Glutamatergic neuron (in vitro differentiated cells): ENCODE measurements at places on chromosomes 13 and 19. TPM values are rescaled to one million over a fixed set of nuclear protein-coding genes. Genes with fewer than 3 reads are reported as not detected.

PSG11 gene
- total RNA-seq, result not detected

- H3K4me3 ChIP-seq, result no peak overlapping the region
- peaks cover 24% of the 10 kb centered on the region for H3K4me1 ChIP-seq
- DNase-seq, result no peak
- H3K27me3 ChIP-seq, result no peaks in the 10 kb centered on the region
- H3K27ac ChIP-seq, result peak overlapping the region; percentile 29
Observed at GRCh38 chr19:46739290-46739771, 6.5 kb upstream of the FKRP start.

DNA sequence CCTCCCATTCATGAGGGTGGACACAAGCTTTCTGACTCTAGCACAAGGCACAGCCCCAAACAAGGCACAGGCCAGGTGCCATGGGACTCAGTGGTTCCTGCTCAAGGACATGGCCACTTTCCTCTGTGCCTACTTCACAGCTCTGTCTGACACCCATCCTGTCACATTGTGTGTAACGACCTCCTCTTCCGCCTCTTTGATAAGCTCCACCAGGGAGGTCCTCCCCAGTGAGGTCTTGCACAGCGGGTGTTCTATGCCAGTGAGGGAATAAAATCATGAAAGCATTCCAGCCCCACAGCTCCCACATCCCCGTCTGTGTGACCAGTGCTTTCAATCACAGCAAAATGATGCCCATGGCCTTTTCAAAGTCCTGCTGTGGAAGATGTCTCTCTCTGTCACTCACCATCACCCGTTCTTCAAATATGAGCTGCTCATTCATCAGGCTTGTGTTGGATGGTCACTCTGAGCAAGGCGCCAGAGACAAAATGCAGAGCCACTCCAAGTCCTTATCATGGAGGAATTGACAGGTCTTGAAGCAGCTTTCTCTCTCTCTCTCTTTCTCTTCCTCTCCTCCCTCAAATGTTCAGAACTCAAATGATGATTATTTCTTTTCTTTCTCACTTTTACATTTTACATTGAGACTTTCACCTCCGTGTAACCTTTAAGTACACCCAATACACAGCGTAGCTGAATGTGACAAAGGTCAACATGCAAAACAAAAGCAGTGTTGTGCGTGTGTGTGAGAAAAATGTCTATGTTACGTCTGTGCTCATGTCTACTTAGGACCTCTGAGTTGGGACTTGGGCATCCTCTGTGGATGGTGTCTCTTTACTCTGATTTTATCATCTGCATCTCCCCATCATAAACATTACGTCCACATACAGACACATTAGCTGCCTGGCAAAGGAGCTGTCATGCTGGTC is 8.0 kb upstream of the SPATA13 start:
- H3K27ac ChIP-seq, result no peak overlapping the region
- H3K4me1 ChIP-seq, result no peaks in the 10 kb centered on the region
- no peaks in the 10 kb centered on the region for H3K36me3 ChIP-seq
- no peak overlapping the region for H3K4me3 ChIP-seq
- no peak for DNase-seq

- no peak overlapping the region for H3K27ac ChIP-seq
- no peaks in the 10 kb centered on the region for H3K4me1 ChIP-seq
- H3K36me3 ChIP-seq, result no peaks in the 10 kb centered on the region
- H3K4me3 ChIP-seq, result no peak overlapping the region
- no peak for DNase-seq
- H3K27me3 ChIP-seq, result no peaks in the 10 kb centered on the region
Observed at GRCh38 chr13:46097015-46097414, 7.8 kb downstream of the CPB2 start.

DNA sequence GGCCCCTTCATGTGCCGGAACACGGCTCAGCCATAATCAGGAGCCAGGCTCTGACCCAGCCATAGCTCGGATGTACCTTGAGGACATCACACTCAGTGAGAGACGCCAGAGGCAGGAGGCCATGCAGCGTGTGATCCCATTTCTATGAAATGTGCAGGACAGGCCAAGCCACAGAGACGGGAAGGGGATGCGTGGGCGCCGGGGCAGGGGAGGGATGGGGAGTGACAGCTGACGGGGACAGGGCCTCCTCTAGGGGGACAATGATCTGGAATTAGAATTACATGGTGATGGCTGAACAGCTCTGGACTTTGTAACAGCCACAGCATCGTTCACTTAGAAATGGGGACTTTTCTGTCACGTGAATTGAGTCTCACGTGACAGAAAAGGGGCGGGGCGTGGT is 34.9 kb downstream of the SBNO2 start:
- H3K4me1 ChIP-seq, result peaks cover 6% of the 10 kb centered on the region
- no peak overlapping the region for H3K4me3 ChIP-seq
- H3K27me3 ChIP-seq, result peaks cover 10% of the 10 kb centered on the region
- H3K36me3 ChIP-seq, result peaks cover 9% of the 10 kb centered on the region
- no peak for DNase-seq

BEST2 gene
- not detected for total RNA-seq

GRCh38 chr13:80881942-80882445 is 541.1 kb upstream of the SPRY2 start:
- H3K4me1 ChIP-seq, result no peaks in the 10 kb centered on the region
- no peak overlapping the region for H3K4me3 ChIP-seq
- H3K36me3 ChIP-seq, result no peaks in the 10 kb centered on the region
- DNase-seq, result no peak

GRCh38 chr19:29299416-29300380 is 86.7 kb upstream of the UQCRFS1 start:
- H3K27ac ChIP-seq, result no peak overlapping the region
- H3K36me3 ChIP-seq, result peaks cover 9% of the 10 kb centered on the region
- H3K27me3 ChIP-seq, result no peaks in the 10 kb centered on the region
- H3K4me1 ChIP-seq, result no peaks in the 10 kb centered on the region

ZNF737 gene
- 63.8 TPM for total RNA-seq

GRCh38 chr19:4977299-4978174 is 8.6 kb downstream of the KDM4B start:
- peak overlapping the region; percentile 95 for H3K27ac ChIP-seq
- peaks cover 36% of the 10 kb centered on the region for H3K4me1 ChIP-seq
- peaks cover 3% of the 10 kb centered on the region for H3K27me3 ChIP-seq
- DNase-seq, result no peak
- H3K4me3 ChIP-seq, result peak overlapping the region; percentile 85

ZNF880 gene
- 24.5 TPM for total RNA-seq

DNA sequence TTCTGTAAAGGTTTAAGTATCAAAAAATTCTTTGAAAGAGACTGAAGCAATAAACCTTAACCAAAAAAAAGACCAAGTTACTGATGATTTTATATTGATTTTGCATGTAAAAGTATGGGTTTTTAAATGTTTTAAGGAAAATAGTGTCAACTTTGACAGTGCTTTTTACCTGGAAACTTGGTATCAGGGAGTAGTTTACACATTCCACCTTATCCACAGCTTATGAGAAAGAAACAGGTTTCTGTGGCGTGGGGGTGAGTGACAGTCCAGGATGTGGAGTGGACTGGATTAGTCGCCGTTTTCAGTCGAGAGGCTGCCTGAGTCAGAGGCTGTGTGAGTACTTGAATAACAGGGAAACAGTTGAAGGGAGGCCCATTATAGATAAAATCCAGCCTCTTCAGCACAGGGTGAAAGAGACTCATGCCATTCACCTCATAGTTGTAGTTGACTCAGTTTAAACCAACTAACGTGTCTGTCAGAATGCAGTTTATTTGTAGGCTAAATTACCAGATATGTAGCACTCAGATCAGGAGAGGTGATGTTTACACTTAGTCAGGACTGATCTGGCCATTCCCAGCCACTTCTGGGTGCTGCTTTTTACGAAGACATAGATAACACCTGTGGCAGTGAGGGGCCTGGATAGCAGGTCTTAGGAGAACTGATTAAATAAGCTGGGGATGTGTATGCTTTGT is 595 bp upstream of the GPR183 start:
- H3K27me3 ChIP-seq, result peaks cover 2% of the 10 kb centered on the region
- no peak for DNase-seq
- no peaks in the 10 kb centered on the region for H3K36me3 ChIP-seq
- no peak overlapping the region for H3K27ac ChIP-seq
- H3K4me1 ChIP-seq, result peaks cover 9% of the 10 kb centered on the region

KIR3DL2 gene
- not detected for total RNA-seq

SIGLEC10 gene
- total RNA-seq, result not detected

DNA sequence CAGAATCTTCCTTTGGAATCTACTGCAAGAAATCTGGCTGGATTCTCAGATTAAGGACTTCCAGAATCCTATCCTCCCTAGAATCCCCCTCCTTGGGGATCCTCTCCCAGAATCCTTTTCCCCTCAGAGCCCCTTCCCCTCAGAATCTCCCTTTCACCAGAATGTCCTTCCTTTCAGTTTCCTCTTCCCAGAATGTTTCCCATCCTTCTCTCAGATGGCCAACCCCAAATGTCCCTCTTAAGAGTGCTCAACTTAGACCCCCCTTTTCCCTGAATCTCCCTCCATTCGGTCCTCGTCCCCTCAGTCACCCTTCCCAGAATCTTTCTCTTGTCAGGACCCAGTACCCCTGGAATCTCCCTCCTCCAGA is 584 bp upstream of the RPS16 start:
- no peaks in the 10 kb centered on the region for H3K36me3 ChIP-seq
- H3K27ac ChIP-seq, result peak overlapping the region; percentile 75
- peaks cover 9% of the 10 kb centered on the region for H3K27me3 ChIP-seq
- H3K4me1 ChIP-seq, result peaks cover 8% of the 10 kb centered on the region

C13orf42 gene
- total RNA-seq, result not detected

GRCh38 chr13:55000043-55000442 is 1971.4 kb downstream of the OLFM4 start:
- H3K27me3 ChIP-seq, result no peaks in the 10 kb centered on the region
- H3K4me1 ChIP-seq, result no peaks in the 10 kb centered on the region
- H3K4me3 ChIP-seq, result no peak overlapping the region
- no peak overlapping the region for H3K27ac ChIP-seq

ZNF441 gene
- 10.6 TPM for total RNA-seq

CEACAM20 gene
- total RNA-seq, result not detected

OVOL3 gene
- not detected for total RNA-seq

SIGLEC12 gene
- not detected for total RNA-seq

- no peak for DNase-seq
- no peak overlapping the region for H3K27ac ChIP-seq
- peaks cover 6% of the 10 kb centered on the region for H3K36me3 ChIP-seq
Observed at GRCh38 chr19:56983804-56984203, 136.0 kb upstream of the USP29 start.

DNA sequence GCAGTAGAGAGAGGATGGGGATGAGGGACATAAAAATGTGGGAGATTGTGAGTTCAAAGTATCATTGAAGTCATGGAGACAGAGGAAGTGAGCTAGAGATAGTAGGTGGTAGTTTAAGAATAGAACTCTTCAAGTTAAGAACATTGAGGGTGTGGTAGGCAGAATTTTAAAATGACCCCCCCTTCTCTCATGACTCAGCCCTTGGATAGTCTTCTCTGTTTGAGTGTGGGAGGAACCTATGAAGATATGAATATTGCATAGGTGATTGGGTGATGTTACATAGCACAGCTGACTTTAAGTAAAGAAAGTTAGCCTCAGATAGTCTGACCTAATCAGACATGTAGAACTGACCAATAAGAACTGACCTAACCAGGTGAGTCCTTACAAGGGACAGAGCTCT is 418.6 kb downstream of the FOXO1 start:
- H3K27ac ChIP-seq, result no peak overlapping the region
- H3K27me3 ChIP-seq, result no peaks in the 10 kb centered on the region
- no peaks in the 10 kb centered on the region for H3K4me1 ChIP-seq
- H3K4me3 ChIP-seq, result no peak overlapping the region
- H3K36me3 ChIP-seq, result peaks cover 9% of the 10 kb centered on the region

- no peak overlapping the region for H3K27ac ChIP-seq
- no peaks in the 10 kb centered on the region for H3K4me1 ChIP-seq
- H3K27me3 ChIP-seq, result peaks cover 15% of the 10 kb centered on the region
- H3K4me3 ChIP-seq, result peak overlapping the region; percentile 82
- no peak for DNase-seq
- peaks cover 6% of the 10 kb centered on the region for H3K36me3 ChIP-seq
Observed at GRCh38 chr13:33015241-33015668, 968 bp upstream of the KL start.

COMP gene
- not detected for total RNA-seq

CEBPA gene
- total RNA-seq, result 0.66 TPM

- H3K27me3 ChIP-seq, result no peaks in the 10 kb centered on the region
- H3K36me3 ChIP-seq, result no peaks in the 10 kb centered on the region
Observed at GRCh38 chr13:50527612-50528509, 315.6 kb downstream of the DLEU7 start.

DNA sequence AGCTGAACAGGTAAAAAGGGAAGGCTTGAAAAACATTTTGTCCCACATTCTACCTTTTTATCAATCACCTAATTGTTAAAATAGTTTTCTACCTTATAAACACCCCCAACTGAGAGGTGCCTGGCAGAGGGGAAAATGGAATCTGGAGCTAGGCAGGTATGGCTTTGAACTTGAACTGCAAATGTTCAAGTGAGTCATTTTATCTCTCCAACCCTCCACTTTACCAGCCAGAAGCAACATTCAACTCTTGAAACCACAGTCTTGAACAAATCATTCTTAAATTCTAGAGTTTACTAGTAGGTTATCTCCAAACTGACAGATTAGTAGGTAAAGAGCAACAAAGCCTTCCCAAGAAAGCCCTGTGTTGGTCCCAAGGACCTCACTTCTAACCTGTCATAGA is 116.9 kb downstream of the ABCC4 start:
- no peak for DNase-seq
- H3K36me3 ChIP-seq, result no peaks in the 10 kb centered on the region
- no peaks in the 10 kb centered on the region for H3K4me1 ChIP-seq
- peaks cover 2% of the 10 kb centered on the region for H3K27me3 ChIP-seq
- no peak overlapping the region for H3K27ac ChIP-seq
